ENCODE measurements at places on chromosomes 3 and 15.
A peak's percentile ranks its signal among the peaks of the same experiment; 100 is the strongest.

DNA sequence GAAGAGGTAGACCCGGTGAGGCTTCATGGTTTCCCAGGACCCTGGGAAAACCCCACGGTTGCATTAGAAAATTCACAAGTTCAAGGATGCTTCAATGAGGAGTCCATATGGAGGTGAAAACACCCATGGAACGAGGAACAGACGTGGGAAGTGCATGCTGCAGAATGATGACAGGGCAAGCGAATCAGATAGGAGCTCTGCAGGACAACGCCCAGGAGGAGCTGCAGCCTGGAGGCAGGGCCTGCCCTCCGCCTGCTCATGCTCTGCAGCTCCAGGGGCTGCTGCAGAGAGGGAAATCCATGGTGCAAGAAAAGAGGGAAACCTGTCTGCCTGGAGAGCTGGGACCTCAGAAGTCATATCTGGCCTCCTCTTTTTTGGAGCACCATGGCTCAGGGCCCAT, 61.5 kb downstream of the NUP210 start:
- DNase-seq = no peak
- no peak overlapping the region for H3K4me3 ChIP-seq
- no peaks in the 10 kb centered on the region for H3K27me3 ChIP-seq
- H3K36me3 ChIP-seq = peaks cover 19% of the 10 kb centered on the region

DNA sequence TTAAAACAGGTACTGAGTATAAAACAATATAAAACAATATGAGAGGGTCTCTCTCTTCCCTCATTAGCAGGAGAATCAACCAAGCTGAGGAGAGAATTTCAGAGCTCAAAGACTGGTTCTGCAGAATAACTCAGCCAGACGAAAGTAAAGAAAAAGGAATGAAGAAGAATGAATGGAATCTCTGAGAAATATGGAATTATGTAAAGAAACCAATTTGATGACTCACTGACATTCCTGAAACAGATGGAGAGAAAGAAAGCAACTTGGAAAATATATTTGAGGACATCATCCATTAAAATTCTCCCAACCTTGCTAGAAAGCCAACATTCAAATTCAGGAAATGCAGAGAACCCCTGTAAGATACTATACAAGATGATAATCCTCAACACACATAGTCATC, 630.9 kb downstream of the PYDC2 start:
- H3K27me3 ChIP-seq = no peaks in the 10 kb centered on the region
- H3K4me3 ChIP-seq = no peak overlapping the region
- no peaks in the 10 kb centered on the region for H3K36me3 ChIP-seq
- no peak for DNase-seq
- no peak overlapping the region for H3K27ac ChIP-seq

GRCh38 chr3:171896316-171896715, 53.2 kb downstream of the TMEM212 start:
- peaks cover 23% of the 10 kb centered on the region for H3K27me3 ChIP-seq
- no peaks in the 10 kb centered on the region for H3K36me3 ChIP-seq

- peaks cover 28% of the 10 kb centered on the region for H3K4me1 ChIP-seq
- H3K27me3 ChIP-seq = no peaks in the 10 kb centered on the region
- H3K27ac ChIP-seq = peak overlapping the region; percentile 76
- H3K4me3 ChIP-seq = peak overlapping the region; percentile 98
- no peak for DNase-seq
Measured at GRCh38 chr3:40524222-40524567, 565 bp upstream of the ZNF621 start.

GRCh38 chr3:50481992-50482391, 21.4 kb downstream of the CACNA2D2 start:
- DNase-seq = no peak
- no peak overlapping the region for H3K4me3 ChIP-seq
- no peaks in the 10 kb centered on the region for H3K27me3 ChIP-seq
- no peak overlapping the region for H3K27ac ChIP-seq
- H3K4me1 ChIP-seq = peaks cover 8% of the 10 kb centered on the region

GRCh38 chr3:31530039-31530959, 2.4 kb upstream of the STT3B start:
- peaks cover 5% of the 10 kb centered on the region for H3K4me1 ChIP-seq
- no peaks in the 10 kb centered on the region for H3K36me3 ChIP-seq

- DNase-seq = no peak
- peaks cover 20% of the 10 kb centered on the region for H3K27me3 ChIP-seq
- peak overlapping the region; percentile 87 for H3K4me3 ChIP-seq
- peaks cover 9% of the 10 kb centered on the region for H3K4me1 ChIP-seq
- no peak overlapping the region for H3K27ac ChIP-seq
- no peaks in the 10 kb centered on the region for H3K36me3 ChIP-seq
Measured at GRCh38 chr15:51621155-51621765, 1.3 kb downstream of the DMXL2 start.

GRCh38 chr3:180421721-180422120, 180.2 kb upstream of the TTC14 start:
- H3K36me3 ChIP-seq = peaks cover 1% of the 10 kb centered on the region
- no peak overlapping the region for H3K27ac ChIP-seq
- H3K4me1 ChIP-seq = no peaks in the 10 kb centered on the region
- H3K27me3 ChIP-seq = no peaks in the 10 kb centered on the region
- no peak for DNase-seq
- no peak overlapping the region for H3K4me3 ChIP-seq

DNA sequence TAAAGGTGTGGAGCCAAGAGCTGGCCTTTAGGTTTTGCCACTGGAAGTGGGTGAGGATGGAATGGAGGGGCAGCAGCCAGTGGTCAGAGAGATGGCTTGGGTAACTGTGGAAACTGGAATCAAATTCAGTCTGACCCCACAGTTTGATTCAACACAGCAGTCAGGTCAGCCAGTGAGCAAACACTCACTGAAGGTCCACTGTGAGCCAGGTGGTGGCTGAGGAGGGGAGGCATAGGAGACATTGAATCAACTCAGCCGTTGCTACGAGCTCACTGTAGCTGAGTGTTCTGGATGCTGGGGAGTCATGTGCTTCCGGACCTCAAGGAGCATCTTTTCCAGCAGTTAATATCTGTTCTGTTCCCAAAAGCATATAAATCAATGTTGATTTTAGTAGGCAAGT, 37.5 kb downstream of the LPP start:
- H3K27ac ChIP-seq = no peak overlapping the region
- no peaks in the 10 kb centered on the region for H3K27me3 ChIP-seq
- H3K36me3 ChIP-seq = peaks cover 3% of the 10 kb centered on the region
- H3K4me1 ChIP-seq = peaks cover 41% of the 10 kb centered on the region

GRCh38 chr15:40392986-40393948, 10.7 kb downstream of the KNSTRN start:
- H3K27me3 ChIP-seq = no peaks in the 10 kb centered on the region
- no peak overlapping the region for H3K4me3 ChIP-seq
- peaks cover 31% of the 10 kb centered on the region for H3K36me3 ChIP-seq
- H3K4me1 ChIP-seq = peaks cover 5% of the 10 kb centered on the region

DNA sequence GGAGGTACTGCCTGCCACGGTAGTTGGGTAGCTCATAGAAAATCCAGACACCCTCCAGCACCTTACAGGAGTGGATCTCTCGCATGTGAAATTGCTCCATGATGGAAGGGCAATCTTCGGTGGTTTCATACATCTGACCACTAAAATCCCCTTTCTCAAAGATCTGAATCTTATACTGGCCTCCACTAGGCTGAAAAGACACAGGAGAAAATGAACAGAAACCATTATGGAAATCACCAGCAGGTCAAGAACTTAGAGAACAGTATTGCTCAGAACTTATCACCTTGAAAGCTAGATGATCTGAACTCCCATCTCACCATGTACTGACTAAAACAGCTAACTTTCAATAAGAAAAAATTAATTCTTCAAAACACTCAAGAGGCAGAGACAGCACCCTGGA, 5.4 kb downstream of the CRYGS start:
- DNase-seq = no peak
- peak overlapping the region; percentile 3 for H3K27ac ChIP-seq
- H3K4me1 ChIP-seq = peaks cover 79% of the 10 kb centered on the region
- no peaks in the 10 kb centered on the region for H3K36me3 ChIP-seq
- H3K4me3 ChIP-seq = peak overlapping the region; percentile 4
- no peaks in the 10 kb centered on the region for H3K27me3 ChIP-seq

Measured in activated T-cell treated with anti-CD3 and anti-CD28 coated beads, Interleukin-2, amount 50 U/mL, for 72 hours (primary cell).